ENCODE measurements at places on chromosomes 12 and 14.

- DNase-seq, result no peak
Measured at GRCh38 chr14:20714593-20715250, 26.2 kb downstream of the ANG start.

DNA sequence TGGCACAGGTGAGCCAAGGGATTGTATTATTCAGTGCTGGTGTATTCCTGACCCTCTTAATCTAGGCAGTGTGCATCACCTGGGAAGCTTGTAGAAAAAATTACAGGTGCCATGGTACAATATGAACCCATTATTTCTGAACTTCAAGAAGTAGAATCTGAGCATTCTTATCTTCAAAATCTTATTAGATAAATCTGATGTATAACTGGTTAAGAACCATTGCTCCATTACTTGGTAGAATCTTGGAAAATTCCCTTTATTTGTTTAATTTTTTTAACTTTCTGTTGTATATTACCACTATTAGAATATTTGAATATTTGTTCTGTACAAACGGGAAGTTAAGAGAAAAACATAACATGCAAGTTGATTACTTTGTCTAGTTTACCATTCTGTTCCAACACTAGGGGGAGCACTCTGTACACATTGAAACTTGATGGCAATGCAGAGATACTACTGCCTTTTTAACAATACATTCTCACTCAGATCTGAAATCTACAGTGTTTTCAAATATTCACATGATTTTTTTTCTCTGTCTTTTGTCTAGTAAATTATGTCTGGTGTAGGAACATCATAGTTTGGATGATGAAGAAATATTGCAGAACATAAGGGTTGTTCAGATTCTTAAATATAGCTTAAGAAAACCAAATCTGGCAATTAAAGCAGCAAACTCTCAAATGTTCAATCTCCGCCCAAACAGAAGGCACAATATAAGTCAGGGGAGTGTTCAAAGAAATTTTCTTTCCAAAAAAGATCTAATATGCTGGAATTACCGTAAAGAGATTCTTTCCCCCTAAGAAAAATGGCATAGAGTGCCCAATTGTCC is 196.6 kb downstream of the PCNX1 start:
- DNase-seq, result no peak

GRCh38 chr14:73240816-73241480 is 3.6 kb downstream of the PAPLN start:
- DNase-seq, result no peak

- no peak for DNase-seq
Measured at GRCh38 chr12:80317307-80317706, 126.7 kb upstream of the PTPRQ start.

GRCh38 chr12:68435816-68436215 is 103.7 kb upstream of the MDM1 start:
- no peak for DNase-seq

- no peak for DNase-seq
Measured at GRCh38 chr12:20101046-20101445, 267.3 kb upstream of the PDE3A start.

DNA sequence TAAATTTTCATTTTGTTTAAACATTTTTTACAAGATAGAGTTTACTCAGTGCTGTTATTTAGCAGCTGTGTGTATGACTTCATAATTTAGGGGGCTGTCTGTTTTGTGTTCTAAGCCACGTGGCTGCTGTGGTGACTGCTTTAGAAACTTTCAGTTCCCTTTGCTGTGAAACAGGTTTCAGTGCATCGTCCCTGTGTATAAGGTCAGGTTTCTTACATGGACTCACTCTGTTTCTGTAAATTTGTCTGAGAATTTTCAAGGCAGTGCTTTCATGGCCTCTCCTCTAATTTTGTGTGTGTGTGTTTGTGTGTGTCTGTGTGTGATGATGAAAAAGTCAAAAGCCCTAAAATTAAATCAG is 32.4 kb downstream of the BICD1 start:
- peak; percentile 38 for DNase-seq

DNA sequence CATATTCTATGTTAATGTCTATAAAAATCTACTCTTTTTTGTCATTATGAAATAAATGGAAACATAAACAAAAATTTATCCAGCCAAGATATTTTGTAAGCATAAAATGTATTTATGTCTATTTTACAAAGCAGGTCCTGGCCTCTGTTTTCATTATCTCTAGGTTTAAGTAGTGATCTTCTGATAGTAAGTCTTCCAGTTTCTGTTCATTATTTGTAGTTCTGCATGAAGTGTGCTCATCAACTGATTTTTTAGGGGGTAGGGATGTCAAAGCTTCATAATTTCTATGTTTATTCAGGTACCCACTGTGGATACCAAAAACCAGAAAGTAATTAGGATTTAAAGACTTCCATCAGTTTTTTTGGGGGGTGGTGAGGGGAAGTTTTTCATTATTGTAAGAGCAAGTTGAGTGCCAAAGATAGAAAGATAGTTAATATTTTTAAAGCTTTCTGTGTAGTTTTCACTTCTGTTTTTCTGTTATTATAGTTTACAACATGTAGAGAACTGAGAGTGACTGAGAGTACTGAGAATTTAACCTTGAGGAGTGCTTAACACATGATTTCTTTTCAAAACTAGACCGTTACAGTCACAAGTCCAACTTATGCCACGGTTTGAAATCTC is 30.6 kb upstream of the LMO3 start:
- DNase-seq, result no peak

DNA sequence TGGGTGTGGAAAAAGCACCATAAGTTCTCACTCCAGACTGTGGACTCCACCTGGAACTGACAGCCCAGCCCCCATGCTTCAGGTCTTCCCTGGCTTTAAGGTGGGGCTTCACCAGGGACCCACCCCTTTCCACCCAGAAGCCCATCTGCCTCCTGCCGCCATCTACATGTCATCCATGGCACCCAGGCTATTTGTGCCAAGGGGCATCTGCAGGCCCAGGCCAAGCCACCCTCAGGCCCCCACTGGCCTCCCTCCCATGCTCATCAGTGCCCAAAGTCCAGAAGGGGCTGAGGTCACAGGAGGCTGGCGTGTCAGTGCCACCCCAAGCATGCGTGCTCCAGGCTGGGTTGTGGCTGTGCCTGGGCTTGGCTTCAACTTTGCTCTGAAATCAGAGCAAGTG is 212.2 kb upstream of the DIO3 start:
- no peak for DNase-seq

DNA sequence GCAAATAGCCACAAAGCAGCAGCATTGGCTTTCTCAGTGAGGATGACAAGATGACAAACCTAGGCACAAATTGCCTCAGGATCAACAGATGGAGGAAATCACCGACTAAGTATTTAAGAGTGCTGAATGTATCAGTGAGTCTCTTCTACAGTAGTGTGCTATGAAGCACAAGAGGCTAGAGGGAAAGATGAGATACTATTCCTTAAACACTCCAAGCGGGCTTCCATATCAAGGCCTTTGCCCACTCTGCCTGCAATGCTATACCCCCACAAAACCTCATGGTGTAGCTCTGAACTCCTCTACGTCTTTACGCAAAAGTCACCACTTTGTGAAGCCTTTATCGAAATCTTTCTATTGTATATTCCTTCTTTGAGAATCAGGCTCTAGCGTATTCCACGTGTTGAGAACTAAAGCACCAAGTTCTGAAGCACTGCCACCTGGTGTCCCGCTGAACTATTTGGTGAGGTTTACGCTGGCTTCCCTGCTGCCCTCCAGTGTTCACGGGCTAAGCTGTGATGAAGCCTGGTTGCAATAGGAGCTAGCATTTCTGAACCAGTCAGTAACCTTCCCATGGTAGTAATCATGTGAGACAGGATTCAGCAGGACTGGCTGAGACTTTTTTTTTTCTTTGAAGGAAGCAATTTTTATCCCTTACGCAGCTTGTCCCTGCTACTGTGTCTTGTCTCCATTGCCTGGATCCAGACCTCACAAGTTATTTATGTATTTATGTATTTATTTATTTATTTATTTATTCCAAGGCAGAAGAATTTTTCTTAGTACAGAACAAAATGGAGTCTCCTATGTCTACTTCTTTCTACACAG is 426.5 kb upstream of the OR4E1 start:
- peak; percentile 64 for DNase-seq

- DNase-seq, result no peak
Measured at GRCh38 chr14:82766996-82767395, 1233.3 kb upstream of the SEL1L start.

DNA sequence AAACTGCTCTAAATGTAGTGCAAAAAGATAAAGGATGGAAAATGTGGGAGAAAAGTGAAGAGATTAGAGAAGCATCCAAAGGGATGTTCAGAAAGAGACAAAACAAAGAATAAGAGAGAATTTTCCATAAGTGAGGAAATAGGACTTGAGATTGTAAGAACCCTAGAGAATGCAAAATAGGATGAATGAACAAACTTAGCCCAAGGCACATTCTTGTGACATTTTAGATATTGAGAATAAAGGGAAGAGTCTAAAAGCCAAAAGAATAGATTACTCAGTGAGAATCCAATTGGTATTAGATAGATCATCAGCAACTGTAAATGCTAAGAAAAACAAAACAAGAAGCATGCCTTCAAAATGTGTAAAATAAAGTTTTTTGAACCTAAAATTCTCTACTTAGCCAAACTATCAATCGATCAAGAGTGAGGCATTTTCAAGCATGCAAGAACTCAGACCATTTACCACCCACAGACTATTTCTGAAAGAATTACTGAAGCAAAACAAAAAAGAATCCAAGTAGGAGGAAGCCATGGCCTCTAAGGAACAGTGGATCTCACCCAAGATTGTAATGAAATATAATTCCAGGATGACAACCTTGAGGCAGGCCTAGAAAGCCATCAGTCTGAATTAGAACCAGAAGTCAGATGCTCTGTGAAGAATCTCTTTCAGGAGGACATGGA is 33.5 kb downstream of the DYRK2 start:
- no peak for DNase-seq

DNA sequence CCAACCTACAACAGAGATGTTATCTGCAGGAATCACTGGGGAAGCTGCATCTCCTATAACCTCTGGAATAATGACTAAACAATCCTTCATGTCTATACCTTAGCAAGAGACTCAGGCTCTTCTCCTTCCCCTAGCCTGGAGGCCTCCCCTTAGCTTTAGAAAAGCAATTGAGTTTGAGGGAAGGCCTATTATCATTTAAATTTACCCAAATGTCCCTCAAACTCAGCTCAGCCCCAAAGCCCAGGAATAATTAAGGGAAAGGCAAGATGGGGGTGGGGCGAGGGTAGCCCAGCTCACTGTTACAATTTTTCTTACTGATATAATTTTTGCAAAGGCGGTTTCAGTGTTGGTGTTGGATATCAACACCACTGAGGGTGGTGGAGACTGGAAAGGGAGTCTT is 151.4 kb upstream of the EEA1 start:
- no peak for DNase-seq

DNA sequence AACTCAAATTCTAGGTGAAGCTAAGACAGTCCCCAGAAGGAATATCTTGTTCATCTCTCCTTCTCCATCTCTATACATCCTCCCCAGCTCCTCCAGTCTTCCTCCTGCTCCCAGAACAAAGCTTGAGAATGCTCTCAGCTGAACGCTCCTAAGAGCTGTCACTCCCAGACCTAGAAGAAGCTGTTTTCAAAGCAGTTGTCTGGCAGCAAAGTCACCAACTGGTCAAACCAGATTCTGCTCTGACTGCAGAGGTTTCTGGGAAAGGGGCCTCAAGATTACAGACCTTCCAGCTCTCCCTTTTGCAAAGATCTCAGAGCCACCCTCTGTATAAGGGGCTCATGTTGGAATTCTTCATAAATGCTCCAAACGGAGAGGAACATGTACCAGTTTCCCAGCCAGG is 9.6 kb upstream of the HSPB8 start:
- no peak for DNase-seq

GRCh38 chr14:37588956-37589714 is 5.9 kb downstream of the FOXA1 start:
- DNase-seq, result no peak

- no peak for DNase-seq
Measured at GRCh38 chr12:68234140-68234539, 8.5 kb upstream of the IL26 start.

- no peak for DNase-seq
Measured at GRCh38 chr12:102757882-102758226, 159.2 kb downstream of the PAH start.

DNA sequence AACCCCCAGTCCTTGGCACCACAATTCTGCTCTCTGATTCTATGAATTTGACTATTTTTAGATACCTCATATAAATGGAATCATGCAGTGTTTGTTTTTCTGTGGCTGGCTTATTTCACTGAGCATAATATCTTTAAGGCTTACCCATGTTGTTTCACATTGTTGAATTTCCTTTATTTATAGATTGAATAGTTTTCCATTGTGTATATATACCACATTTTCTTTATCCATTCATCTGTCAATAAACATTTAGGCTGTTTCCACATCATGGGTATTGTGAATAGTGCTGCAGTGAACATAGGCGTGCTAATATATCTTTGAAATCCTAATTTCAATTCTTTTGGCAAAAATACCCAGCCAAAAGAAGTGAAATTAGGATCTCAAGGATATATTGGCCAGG is 126.7 kb upstream of the SLC38A2 start:
- DNase-seq, result no peak

DNA sequence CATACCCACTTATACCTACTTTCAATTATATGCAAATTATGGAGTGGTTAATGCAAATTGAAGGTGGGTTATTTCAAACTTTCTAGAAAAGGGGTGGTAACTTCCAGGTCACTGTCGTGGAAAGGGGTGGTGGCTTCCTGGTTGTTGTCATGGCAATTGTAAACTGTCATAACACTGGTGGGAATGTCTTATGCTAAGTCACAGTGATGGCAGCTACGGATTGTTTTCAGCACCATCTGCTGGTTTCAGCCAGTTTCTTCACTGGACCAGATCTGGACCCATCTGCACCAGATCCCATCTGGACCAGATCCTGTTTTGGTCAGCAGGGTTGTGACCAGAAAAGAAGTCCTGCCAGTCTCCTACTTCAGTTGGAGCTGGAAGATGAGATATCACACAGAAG is 1469.3 kb downstream of the AACS start:
- no peak for DNase-seq

- no peak for DNase-seq
Measured at GRCh38 chr14:78581229-78581628, 411.1 kb downstream of the NRXN3 start.

DNA sequence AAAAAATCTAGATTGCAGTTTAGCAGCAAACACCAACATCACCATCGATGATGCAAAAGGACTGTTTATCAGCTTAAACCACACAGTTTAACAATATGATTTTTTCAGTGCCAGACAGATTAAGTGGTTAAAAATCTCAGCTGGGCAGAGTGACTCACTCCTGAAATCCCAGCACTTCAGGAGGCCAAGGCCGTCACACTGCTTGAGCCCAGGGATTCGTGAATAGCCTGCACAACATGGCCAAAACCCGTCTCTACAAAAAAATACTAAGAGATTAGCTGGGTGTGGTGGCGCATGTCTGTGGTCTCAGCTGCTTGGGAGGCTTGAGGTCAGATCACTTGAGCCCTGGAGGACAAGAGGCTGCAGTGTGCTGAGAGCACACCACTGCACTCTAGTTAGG is 8.9 kb downstream of the RSRC2 start:
- DNase-seq, result no peak

GRCh38 chr14:65142429-65142828 is 40.1 kb upstream of the MAX start:
- DNase-seq, result no peak

DNA sequence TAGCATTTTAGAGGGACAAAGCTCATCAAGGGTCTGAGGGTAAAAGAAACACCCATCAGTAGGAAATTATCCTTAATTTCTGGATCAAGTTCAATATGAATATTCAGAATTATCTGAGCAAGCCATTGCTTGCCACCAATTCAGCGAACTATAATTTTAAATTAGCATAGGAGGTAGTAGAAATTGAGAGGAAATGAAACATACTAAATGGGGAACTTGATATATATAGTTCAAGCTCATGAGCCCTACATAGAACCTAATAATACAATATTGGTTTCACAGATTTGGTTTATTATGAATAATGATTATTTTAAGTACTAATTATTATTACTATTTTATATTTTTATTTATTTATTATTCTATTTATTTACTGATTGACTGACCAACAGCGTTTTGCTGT is 42.1 kb upstream of the GXYLT1 start:
- no peak for DNase-seq

Measured in activated T-cell treated with anti-CD3 and anti-CD28 coated beads, Interleukin-2, amount 50 U/mL, for 48 hours (primary cell).